Stimulated activated naive CD4-positive, alpha-beta T cell (primary cell): ENCODE measurements at places on chromosomes 16 and 17.
A peak's percentile ranks its signal among the peaks of the same experiment; 100 is the strongest.

DNA sequence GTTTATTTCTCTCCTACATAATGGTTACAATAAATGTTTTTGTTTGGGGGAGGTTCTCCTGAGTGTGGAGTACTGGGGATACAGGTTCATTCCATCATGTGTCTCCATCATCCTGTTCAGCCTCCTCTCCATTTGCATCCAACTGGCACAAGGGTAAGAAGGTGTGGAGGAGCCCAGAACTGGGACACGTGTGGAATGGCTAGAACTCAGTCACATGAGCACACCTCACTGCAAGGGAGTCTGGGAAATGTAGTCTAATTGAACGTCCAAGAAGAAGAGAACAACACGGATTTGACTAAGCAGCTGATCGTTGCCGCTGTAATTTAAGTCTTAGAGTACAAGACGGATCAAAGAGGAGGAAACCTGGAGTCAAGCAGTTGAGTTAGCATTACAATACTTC, 6.1 kb downstream of the OR1A1 start:
- no peak for DNase-seq

DNA sequence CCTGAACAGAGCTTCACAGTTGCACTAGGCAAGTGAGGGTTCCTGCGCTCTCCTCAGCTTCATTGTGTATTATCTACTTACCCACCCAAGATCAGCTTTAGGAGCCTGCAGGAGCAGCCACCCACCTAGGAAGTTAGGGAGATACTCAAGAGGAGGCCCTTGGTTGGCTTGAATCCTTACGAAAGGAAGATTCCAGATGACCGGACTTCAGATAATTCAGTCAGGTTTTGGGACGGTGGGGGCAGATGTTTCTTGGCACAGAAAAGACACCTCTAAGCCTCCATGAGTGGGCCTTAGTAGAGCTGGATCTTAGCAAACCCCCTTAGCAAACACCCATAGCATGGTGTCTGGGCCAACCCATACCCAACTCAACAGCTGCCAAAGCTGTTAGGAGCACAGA, 2.4 kb upstream of the CBFB start:
- DNase-seq = no peak

- no peak for DNase-seq
Observed at GRCh38 chr16:84844049-84844350, 24.2 kb downstream of the CRISPLD2 start.

- DNase-seq = no peak
Observed at GRCh38 chr16:56451753-56452689, 667 bp downstream of the OGFOD1 start.

DNA sequence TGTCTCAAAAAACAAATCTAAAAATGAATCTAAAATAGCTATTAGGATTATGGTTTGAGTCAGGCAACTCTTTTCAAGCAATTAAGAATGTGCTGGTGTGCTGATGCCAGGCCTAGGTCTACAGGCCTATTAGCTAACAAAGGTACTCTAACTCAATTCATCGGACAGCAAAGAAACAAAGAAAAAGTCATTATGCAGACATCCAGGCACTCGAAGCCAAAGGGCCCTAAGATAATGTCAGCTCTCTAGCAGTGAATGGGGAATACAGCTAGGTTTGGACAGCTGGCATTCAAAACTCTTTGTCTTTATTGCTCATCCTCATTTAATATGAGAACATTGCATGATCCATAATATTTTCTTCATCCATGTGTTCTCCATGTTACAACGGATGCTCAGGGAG, 108.5 kb downstream of the TMEM114 start:
- DNase-seq = no peak

GRCh38 chr17:66781135-66781534, 53.8 kb upstream of the CACNG5 start:
- no peak for DNase-seq

DNA sequence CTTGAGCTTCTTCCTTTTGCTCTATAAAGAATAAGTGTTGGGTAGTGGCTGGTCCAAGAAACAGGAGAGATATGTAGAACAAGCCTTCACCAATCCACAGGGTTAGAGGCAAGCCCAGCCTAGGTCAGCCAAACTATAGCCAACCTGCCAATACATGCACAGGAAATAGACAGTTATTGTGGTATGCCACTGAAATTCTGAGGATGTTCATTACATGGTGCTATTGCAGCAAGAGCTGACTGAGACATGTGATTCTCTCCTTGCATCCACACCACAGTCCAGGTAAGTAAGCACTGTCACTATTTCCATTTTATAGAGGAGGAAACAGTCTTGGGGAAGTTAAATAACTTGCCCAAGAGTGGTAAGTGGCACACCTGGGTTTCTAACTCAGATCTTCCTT, 268.1 kb downstream of the NPIPA8 start:
- no peak for DNase-seq

GRCh38 chr17:27236717-27237315, 57.1 kb upstream of the WSB1 start:
- DNase-seq = peak; percentile 33

GRCh38 chr16:1026784-1027500, 45.4 kb downstream of the SOX8 start:
- no peak for DNase-seq

- DNase-seq = no peak
Observed at GRCh38 chr16:4765511-4766474, 1.2 kb downstream of the ZNF500 start.

- no peak for DNase-seq
Observed at GRCh38 chr17:66583112-66583748, 251.7 kb upstream of the CACNG5 start.

- no peak for DNase-seq
Observed at GRCh38 chr17:18951941-18952842, at the start of gene SLC5A10. Gene SLC5A10 (plus strand): TSS chr17:18952165. CDS start chr17:18952206, 41 bp downstream.

DNA sequence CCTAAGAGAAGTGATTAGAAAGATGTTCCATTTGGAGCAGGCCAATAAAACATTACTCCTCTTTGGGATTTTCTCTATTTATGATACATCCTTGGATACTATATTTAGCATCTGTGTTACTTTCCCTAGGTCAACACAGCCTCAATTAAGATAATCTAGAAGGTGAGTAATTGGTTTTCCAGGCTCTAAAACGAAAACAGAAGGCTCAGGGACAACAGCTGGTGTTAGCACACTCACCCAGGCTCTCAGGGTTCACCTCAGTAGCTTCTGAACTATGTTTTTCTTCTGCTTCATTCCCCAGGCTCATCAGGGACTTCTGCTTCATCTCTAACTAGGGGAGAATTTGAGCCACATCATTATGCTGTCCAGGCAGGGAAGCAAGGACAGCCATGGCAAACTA, 76.6 kb downstream of the ZZEF1 start:
- no peak for DNase-seq

- peak; percentile 17 for DNase-seq
Observed at GRCh38 chr17:39400547-39401411, 647 bp downstream of the FBXL20 start.

DNA sequence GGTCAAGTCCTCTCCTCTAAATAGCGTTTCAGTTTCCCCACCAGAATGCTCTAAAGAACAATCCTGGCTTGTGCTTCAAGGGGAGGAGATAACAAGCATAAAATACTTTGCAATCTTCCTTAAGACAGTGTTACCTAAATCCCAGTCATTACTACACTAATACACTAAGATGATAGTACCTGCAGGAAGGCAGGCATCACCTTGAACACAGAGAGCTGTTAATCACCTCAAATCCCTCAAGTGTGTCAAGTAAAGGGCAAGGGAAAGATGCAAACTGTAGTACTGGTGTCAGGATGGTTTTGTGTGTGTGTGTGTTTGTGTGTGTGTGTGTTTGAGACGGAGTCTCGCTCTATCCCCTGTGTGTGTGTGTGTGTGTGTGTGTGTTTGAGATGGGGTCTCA, 36.8 kb downstream of the NACA2 start:
- DNase-seq = no peak

- DNase-seq = peak; percentile 26
Observed at GRCh38 chr17:40542558-40543411, 22.5 kb downstream of the CCR7 start.

GRCh38 chr17:58677194-58677880, 14.5 kb downstream of the TEX14 start:
- DNase-seq = no peak

- no peak for DNase-seq
Observed at GRCh38 chr17:50349243-50349600, 3.3 kb downstream of the XYLT2 start.

GRCh38 chr17:14557480-14557879, 256.6 kb downstream of the HS3ST3B1 start:
- no peak for DNase-seq

DNA sequence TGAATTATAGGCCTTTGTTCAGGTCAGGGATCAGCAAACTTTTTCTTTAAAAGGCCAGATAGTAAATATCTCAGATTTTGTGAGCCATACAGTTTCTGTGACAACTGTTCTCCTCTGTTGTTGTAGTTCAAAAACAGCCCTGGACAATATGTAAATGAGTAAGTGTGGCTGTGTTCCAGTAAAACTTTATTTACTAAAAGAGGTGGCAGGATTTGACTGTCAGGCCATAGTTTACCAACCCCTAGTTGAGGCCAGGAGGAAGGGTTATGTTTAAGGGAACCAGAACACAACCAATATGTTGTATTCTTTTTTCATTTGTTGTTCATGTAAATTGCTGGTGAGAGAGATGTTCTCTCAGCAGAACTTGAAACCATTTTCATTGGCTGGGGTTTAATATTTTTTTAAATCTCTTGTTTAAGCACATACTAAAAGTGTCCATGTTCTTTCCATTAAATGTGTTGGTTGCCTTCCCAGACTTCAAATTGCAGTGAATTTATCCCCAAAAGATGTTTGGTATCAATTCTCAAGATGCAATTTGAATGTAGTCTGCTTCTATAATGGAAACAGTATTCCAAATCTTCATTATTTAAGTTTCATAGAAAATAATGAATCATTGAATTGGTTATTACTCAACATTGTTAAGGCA, 260.3 kb downstream of the FTO start:
- no peak for DNase-seq

- no peak for DNase-seq
Observed at GRCh38 chr16:57999366-57999970, 1.0 kb downstream of the ZNF319 start.

GRCh38 chr17:31510308-31511194, 119.1 kb downstream of the RAB11FIP4 start:
- DNase-seq = peak; percentile 7

DNA sequence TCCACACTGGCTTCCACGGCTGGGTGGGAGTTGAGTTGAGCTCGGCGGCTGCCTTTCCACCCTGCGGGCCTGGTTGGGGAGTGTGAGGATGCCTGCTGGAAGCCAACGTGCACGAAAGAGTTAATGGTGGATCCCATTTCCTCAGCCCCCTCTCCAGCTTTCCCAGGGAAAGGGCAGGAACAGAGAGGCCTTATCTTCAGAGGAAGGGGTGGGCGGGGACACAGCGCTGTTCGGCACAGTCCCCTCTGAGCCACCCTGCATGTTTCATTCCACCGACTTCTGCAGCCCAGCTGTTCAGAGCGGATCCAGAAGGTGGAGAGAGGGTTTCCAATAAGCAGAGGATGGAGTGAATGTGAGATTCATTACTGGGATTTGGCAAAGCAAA, 295.3 kb downstream of the SEC14L1 start:
- DNase-seq = no peak

GRCh38 chr17:15659663-15660062, 24.4 kb downstream of the TRIM16 start:
- no peak for DNase-seq

DNA sequence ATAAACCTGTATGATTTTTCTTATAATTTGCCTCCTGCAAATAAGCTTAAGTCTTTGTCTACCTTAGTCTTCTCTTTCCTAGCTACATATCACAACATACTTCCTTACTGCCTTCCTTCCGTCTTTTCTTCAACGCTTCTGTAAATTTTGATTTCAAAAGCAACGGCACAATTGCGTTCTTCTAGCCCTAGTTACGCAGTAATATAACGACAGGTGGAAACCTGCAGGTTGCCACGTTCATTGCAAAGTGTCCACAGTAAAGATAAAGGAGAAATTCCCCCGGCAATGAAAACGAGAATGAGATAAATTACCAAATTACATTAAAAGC, 546 bp upstream of the PSMD7 start:
- no peak for DNase-seq

- DNase-seq = peak; percentile 15
Observed at GRCh38 chr16:87324411-87325275, 7.5 kb upstream of the C16orf95 start.

GRCh38 chr17:55274355-55275255, 9.8 kb downstream of the HLF start:
- no peak for DNase-seq

DNA sequence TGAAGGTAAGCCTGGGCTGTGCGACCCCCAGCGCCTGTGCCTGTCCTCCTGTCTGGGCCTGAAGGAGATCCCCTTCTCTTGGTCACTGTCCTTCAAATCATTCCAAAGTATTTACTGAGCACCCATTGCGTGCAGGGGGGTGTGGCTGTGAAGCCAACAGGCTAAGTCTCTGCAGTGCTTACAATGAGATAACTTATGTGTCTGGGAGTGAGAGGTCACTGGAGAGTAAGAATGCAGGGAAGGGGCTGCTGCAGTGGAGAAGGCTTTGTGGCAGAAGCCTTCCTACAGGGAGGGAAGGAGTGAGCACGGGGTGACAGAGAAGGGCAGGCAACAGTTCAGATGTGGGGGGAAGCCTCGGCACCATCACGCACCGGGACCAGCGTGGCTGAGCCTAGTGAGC, 11.2 kb upstream of the SMIM5 start:
- no peak for DNase-seq

DNA sequence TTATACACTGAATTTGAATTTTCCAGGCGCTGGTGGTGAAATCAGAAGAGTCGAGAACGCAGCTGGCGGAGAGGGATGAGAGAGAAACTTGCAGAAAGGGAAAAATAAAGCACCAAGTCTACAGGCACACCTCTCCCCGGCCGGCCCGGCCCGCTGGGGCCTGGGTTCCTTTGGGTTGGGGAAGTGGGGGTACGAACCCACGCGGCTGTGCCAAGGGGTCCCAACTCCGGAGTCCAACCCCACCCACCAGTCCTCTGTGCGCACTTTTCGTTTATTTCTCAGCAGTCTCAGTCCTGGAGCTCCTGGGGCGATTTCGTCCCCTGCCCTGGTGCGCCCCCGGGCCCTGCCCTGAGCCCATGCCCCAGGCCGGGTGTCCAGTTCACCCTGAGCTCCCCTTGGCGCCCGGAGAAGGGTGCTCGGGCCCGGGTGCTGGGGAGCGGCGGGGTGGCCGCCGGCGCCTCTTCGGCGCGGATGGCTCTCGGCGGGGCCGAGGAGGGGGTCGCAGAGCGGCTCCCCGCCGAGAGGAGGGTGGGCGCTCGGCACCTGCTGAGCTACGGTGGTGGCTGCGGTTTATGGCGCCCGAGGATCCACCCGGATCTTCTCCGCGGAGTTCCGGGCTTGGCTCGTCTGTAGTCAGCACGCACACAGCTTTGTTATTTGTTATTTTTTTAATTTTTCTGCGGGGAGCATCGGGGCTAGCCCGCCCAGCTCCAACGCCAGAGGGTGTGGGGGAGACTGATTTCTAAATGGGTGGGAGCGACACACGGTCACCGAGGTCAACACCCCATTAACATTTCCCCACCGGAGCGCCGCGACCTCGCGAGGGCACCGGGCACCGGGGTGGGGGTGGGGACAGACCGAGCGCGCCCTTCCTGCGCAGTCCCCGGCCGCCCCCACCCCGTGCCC, 15.7 kb upstream of the CBX8 start:
- DNase-seq = no peak
